ENCODE measurements at places on chromosomes 7 and 10. TPM values are rescaled to one million over a fixed set of nuclear protein-coding genes. Genes with fewer than 3 reads are reported as not detected.

DNA sequence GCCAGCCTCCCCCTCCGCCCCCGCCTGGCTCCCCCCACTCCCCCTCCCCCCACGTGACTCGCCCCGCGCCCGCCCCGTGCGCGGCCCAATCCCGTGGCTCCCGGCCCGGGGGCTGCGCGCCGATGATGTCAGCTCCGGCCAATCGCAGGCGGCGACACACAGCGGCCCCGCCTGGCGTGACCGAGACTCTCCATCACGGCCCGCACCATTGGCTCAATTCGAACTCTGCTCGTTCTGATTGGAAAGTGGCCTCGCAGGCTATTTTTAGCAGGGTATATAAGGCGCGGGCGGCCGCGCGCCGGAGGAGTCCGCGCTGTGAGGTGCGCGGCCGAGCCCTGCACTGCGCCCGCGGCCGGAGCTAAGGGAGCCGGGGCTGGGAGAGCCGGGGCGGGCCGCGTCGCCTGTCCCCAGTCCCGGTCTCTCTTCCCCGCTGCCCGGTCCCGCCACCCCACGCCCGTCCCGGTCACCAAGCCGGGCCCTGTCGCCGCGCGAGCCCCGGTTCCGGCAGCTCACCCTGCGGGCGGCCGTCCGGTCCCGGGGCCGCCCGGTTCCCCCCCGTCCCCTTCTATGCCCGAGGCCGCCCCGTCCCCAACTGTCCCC is 342 bp upstream of the KLF6 start:
- peak; percentile 98 for DNase-seq

DNA sequence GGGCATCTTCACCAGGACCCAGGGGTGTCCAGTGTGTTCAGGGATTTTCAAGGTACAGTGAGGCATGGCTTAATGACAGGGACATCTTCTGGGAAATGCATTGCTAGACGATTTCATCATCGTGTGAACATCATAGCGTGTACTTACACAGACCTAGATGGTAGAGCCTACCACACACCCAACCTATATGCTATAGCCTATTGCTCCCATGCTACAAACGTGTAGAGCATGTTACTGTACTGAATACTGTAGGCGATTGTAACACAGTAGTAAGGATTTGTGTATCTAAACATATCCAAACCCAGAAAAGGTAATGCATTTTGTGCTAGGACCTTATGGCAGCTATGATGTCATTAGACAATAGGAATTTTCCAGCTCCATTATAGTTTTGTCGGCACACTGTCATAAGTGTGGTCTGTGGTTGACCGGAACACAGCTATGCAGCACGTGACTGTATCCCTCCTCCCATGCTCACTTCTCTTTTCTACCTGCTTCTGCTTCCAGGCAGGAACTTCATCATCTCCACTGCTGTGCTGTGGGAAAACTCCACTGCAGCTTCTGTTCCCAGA is 416.2 kb upstream of the NFE2L3 start:
- no peak for DNase-seq

GRCh38 chr10:29714096-29714874 is 79.5 kb upstream of the SVIL start:
- no peak for DNase-seq

DNA sequence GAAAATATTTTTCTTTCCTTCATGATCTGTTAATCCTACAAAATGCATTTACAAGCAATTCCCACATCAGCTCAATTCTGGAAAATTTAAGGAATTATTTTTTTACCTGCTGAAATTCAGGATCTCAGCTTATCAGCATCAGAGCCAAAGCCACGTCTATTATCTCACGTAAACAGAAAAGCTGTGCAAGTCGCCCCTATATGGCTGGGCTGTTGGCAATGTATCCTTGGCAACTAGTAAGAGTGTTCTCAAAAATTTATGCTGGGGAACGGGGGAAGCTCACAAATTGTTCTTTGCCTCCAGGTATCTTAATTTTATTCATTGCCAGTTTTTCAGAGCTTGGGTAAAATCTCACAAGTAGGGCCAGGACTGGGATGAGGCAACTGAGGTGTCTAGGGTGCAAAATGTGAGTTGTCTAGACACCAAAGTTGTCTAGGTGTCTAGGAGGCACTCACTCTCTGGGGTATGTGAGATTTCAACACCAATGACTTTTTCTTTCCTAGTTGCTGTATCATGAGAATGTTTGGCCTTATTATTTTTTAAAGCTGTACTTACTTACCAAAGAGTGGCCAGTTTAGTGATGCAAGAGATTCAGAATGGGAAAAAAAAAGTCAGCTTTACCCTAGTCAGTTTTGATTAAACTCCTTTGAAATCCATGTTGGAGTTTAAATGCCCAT is 5.1 kb downstream of the GSTO2 start:
- DNase-seq = no peak

The PVRIG gene
- 33.4 TPM for total RNA-seq
